NCI-H748 treated with DMSO at 0.1 percent for 48 hours (cell line): ENCODE measurements at places on chromosomes 11 and 22.

DNA sequence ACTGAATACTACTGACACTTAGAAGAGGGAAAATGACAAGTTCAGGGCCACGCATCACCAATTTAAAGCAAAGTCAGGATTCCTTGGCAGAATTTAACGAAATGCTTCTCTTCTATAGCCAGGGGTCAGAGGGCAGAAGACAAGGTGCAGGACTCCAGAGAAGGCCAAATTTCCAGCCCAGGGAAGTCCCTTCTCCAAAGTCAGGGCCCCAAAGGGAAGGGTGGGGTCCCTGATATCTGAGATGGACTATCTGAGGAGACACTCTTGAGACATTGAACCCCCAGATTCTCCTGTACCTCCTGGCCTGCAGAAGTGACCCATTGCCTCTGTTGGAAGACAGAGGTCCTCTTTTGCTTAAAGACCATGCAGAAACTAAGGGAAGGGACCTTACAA, 91.2 kb downstream of the RPS6KA4 start:
- no peak for DNase-seq

GRCh38 chr11:115197433-115197832, 306.8 kb downstream of the CADM1 start:
- no peak for DNase-seq

GRCh38 chr11:26283852-26284408, 48.0 kb upstream of the ANO3 start:
- no peak for DNase-seq

DNA sequence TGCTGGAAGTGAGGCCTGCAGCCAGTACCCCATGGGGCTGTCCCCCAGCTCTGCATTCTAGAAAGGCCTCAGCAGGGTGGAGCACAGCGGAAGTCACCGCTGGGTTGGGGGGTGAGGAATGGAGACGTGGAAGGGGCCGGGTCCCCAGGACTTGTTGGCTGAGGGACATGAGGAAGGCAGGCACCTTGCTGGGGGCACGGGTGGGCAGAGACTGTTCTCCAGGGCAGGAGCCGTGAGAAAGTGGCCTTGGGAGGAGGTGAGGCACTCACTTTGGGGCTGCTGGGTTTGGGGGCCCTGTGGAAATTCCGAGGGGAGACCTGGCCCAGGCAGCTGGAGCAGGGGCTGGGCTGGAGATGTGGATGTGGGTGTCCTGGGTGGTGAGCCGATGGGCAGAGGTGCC, 5.0 kb downstream of the TNNI2 start:
- DNase-seq, result no peak

- DNase-seq, result no peak
Observed at GRCh38 chr22:22507743-22508273, 734 bp downstream of the ZNF280B start.

GRCh38 chr11:10351765-10352641, 47.1 kb downstream of the ADM start:
- DNase-seq, result peak; percentile 90

GRCh38 chr11:96036863-96037262, 113.0 kb upstream of the MTMR2 start:
- DNase-seq, result no peak
